Iris pigment epithelial cell (primary cell): ENCODE measurements at places on chromosomes 5 and 9.

- DNase-seq: peak; percentile 48
These were observed 156.4 kb upstream of the MAP3K1 start for GRCh38 chr5:56658972-56659371.

DNA sequence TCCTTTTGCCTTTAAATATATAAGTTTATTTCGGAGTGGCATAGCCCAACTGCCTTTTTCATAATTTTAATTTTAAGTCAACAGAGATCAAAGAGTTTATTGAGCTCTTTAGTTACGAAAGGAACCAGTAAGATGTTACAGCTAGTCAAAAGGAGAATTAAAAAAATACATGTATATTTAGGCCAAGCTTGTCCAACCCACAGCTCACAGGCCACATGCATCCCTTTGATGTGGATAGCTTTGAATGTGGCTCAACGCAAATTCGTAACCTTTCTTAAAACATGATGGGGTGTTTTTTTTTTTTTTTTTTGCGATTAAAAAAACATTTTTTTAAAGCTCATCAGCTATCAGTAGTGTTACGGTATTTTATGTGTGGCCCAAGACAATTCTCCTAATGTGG lies 50.2 kb upstream of the IL31RA start:
- DNase-seq: no peak

GRCh38 chr5:31485376-31486207 lies 46.3 kb downstream of the DROSHA start:
- no peak for DNase-seq

DNA sequence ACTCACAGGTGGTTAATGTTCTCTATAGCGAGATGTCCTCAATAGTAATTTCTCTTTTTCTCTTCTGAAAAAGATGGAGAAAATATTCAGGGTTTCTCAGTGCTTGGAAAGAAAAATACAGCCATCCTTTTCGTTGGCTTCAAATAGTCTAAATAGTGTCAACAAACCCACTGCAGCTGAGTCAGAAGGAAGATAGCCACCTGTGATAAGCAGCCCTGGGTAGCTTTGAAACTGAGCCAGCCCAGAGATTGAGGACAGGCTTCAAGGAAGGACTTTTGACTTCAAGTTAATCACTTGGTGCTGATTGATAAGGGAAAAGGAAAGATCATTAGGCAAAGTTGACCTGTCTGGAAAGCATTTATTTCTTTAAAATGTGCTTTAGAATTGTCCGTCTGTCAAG lies 78.7 kb upstream of the TYRP1 start:
- no peak for DNase-seq

GRCh38 chr5:109196823-109197160 lies 213.0 kb downstream of the PJA2 start:
- DNase-seq: no peak

GRCh38 chr9:20369391-20369790 lies 252.9 kb downstream of the MLLT3 start:
- DNase-seq: no peak

- DNase-seq: no peak
These were observed 35.2 kb downstream of the RAI14 start for GRCh38 chr5:34691326-34691725.

GRCh38 chr5:116524966-116525365 lies 49.7 kb downstream of the SEMA6A start:
- no peak for DNase-seq

DNA sequence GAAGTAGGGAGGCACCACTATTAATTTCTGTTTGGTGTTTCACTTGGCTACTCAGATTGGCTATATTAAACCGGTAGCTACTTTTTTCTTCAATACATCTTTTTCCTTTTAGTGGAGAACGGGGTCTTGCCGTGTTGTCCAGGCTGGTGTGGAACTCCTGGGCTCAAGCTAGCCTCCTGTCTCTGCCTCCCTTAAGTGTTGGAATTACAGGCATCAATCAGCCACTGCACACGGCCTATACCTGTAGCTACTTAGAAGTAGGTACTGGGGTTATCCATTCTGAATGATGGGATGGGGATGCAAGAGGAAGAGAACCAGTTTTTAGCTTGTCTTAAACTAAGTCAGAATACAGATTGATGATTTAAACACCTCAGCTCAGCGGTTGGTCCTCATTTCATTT lies 1.7 kb downstream of the UBE2D2 start:
- DNase-seq: no peak

DNA sequence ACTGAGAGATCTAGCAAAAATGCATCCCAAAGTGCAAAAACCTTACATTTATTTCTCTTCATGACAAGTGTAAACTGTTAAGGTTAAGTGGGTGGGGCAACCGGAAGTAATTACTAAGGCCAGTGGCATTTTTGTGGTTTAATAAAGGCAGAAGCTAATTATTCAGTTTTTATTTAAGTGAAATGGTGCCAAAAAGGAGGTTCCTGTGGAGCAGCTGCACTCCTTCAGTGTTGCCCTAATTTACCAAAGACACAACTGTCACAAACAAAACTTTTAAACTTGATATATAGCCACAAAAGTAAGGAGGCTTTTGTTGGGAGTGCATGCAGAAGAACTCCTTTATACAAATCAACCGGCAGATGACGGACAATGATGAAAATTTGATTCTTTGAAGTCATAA lies 81.6 kb downstream of the NDUFS4 start:
- peak; percentile 9 for DNase-seq

- peak; percentile 56 for DNase-seq
These were observed 108.5 kb downstream of the DOCK2 start for GRCh38 chr5:169745441-169746146.

GRCh38 chr9:121673576-121673975 lies 22.1 kb downstream of the DAB2IP start:
- no peak for DNase-seq

GRCh38 chr9:37640246-37640645 lies 10.5 kb upstream of the FRMPD1 start:
- no peak for DNase-seq

DNA sequence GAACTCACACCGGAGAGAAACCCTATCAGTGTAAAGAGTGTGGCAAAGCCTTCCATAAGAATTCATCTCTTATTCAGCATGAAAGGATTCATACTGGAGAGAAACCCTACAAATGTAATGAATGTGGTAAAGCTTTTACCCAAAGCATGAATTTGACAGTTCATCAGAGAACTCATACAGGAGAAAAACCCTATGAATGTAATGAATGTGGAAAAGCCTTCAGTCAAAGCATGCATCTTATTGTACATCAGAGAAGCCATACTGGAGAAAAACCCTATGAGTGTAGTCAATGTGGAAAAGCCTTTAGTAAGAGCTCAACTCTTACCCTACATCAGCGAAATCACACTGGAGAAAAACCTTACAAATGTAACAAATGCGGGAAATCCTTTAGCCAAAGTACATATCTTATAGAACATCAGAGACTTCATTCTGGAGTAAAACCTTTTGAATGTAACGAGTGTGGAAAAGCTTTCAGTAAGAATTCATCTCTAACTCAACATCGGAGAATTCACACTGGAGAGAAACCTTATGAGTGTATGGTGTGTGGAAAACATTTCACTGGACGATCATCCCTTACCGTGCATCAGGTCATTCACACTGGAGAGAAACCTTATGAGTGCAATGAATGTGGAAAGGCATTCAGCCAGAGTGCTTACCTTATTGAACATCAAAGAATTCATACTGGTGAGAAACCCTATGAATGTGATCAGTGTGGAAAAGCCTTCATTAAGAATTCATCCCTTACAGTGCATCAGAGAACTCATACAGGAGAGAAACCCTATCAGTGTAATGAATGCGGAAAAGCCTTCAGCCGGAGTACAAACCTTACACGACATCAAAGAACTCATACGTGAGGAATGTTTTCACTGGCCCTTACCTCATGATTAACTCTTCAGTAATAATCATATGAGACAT lies 8.9 kb upstream of the ZNF454 start:
- DNase-seq: no peak

DNA sequence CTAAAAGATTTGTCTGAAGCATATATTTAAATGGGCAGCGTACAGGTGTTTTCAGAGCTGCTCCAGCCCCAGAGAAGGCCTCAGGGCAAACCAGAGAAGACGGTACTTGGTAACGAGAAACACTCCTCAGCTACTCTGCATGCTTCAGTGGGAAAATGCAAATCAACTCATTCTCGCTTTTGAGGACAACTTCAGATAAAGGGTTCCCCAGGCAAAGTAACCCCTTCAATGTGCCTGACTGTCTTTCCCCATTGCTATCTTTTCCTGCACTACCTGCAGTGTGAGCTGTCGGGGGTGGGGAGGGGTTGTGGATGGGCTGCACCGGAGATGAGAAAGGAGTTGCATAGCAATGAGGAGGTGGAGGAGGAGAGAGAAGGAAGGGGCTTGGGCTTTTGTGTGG lies 339.7 kb upstream of the CLINT1 start:
- DNase-seq: no peak

DNA sequence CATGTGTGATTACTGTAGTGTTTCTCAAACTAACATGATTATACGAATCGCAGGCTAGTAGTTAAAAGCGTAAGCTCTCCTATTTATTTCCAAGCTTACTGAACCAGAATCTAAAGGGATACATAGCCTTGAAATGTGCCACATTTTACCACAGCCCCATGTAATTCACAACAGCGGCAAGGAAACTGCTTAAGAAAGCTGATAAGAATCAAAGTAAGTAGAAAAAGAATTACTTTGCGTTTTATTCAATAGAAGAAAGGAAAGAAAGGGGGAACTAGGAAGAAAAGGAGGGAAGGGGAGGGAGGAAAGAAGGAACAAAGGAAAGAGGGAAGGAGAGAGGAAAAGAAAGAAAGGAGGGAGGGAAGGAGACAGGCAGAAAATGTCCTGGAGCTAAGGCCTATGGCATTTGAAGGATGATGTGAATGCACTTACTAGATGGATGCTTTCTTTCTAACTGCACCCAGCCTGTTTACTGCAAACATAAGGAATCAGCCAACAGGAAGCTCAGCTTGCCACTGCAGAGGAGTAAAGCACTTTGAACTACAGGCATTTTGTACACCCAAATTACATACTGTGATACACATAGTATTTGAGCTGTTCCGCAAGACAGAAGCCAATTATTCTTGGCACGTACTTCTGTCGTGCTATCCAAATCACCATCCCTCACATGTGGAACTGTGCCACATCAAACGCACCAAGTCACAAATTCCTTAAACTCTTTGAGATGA lies 521.7 kb downstream of the RAB3C start:
- peak; percentile 70 for DNase-seq

- no peak for DNase-seq
These were observed 222.2 kb upstream of the MEF2C start for GRCh38 chr5:89105171-89105695.

DNA sequence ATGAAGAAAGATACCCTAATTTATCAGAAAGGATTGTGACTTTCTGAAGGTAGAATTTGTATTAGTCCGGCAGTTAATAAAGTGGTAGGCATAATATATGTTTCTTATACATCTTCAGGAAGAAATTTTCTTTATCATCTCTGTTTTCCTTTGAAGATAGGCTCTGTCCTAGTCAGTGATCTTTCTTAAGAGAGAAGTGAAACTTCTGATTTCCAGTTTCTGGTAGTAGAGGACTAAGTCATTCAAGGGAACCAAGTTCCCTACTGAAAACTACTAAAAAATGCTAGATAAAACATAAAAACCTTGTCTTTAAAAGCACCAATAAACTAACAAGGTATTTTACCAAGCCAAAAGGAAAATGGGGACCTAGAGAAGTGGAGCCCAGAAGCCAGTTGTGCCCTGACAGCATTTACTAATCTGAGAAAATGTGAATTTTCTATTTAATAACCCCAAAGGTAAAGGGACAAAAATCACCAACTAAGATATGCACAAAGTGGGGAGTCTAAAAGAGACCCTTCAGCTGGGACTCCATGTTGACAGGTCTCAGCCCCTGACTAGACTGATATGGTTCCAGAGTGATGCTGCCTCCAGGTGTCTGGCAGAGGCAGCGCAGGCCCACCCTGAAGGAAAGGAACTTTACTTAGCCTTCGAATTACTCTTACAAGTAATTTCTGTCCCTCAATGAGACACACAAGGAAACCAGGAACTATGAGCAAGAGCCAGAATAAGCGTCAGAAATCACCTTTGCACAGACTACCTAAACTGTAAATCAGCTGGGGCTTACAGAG lies 72.7 kb downstream of the FAM78A start:
- DNase-seq: no peak

DNA sequence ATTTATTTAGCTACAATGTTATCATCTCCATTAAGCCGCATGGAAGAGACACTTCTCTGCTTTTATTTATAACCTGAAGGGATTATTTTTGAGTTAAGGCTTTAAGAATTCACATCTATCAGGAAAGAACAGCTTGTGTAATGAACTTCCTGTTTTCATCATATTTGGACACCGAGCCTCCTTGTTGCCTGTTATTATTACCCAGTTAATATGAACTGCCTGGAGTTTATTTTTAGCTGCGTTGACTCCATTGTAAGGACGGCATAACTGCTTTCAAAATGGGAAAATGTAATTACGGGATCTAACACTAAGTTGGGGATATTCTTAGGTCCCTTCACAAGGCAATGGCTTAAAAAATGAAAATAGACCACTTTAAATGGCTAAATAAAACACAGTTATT lies 89.0 kb upstream of the NR4A3 start:
- DNase-seq: peak; percentile 64

GRCh38 chr9:91071184-91071990 lies 269.8 kb downstream of the SYK start:
- DNase-seq: peak; percentile 94

GRCh38 chr5:107937204-107937603 lies 266.5 kb upstream of the EFNA5 start:
- DNase-seq: no peak

DNA sequence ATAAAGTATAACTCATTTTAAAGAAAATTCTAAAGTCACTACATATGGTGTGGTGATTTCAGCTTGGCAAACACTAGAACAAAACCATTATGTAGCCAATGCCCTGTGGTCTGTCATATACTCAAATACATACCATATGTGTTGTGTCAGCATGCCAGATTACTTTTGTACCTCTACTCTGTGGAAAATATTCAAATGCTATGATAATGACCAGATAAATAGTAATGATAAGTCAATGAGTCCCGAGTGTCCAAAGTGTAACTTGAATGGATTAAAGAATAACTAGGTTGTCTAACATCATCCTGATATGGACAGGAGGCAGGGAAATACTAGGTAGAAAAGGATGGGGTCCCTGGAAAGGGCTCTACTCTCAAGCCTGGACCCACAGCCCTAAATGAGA lies 58.0 kb upstream of the IL6ST start:
- no peak for DNase-seq

GRCh38 chr5:87411586-87411972 lies 1.2 kb downstream of the CCNH start:
- no peak for DNase-seq

GRCh38 chr5:149938791-149939358 lies 5.7 kb downstream of the PDE6A start:
- DNase-seq: peak; percentile 89
